ENCODE measurements at places on chromosomes 4 and X.

DNA sequence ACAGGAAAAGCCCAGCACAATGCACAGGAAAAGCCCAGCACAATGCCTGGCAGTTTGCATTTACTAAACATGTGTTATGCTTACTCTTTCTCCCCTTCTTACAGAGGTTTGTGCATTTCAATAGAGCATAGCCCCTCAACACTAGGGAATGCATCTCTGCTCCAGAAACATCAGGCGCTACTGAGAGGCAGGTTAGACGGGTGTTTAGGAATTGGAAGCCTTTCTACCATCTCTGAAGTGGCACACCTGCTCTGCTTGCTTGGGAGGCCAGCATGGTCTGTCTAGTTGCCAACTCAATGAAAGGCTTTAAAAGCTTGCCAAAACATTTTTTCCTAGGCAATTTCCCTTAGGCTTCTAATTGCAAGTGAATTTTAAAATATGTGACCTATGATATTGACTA, 55.7 kb downstream of the GRID2 start:
- no peaks in the 10 kb centered on the region for H3K27me3 ChIP-seq
- H3K27ac ChIP-seq: no peak overlapping the region
- DNase-seq: no peak
- no peaks in the 10 kb centered on the region for H3K4me1 ChIP-seq
- no peaks in the 10 kb centered on the region for H3K36me3 ChIP-seq
- no peak overlapping the region for H3K4me3 ChIP-seq

DNA sequence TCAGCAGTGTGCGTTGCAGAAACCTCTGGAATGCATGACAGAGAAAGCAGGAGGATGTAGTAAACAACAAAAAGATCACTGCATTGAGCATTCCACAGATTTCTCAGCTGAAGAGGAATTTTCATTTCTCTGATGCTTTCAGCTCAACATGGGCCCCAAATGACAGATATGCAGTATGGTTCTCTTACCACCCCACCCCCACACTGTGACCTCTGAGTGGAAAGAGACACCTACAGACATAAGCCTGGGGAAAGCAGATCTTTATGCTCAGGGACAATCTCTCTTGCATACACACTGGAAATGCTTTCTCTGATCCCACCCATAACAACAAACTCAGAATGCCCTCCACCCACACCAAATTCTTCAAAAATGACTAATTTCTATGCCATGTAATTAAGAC, 983.7 kb upstream of the LCORL start:
- no peaks in the 10 kb centered on the region for H3K36me3 ChIP-seq
- no peak for DNase-seq
- no peaks in the 10 kb centered on the region for H3K4me1 ChIP-seq
- H3K27me3 ChIP-seq: no peaks in the 10 kb centered on the region

GRCh38 chr4:40857956-40858355, 108.2 kb downstream of the NSUN7 start:
- H3K27ac ChIP-seq: no peak overlapping the region
- no peaks in the 10 kb centered on the region for H3K36me3 ChIP-seq
- no peak for DNase-seq

DNA sequence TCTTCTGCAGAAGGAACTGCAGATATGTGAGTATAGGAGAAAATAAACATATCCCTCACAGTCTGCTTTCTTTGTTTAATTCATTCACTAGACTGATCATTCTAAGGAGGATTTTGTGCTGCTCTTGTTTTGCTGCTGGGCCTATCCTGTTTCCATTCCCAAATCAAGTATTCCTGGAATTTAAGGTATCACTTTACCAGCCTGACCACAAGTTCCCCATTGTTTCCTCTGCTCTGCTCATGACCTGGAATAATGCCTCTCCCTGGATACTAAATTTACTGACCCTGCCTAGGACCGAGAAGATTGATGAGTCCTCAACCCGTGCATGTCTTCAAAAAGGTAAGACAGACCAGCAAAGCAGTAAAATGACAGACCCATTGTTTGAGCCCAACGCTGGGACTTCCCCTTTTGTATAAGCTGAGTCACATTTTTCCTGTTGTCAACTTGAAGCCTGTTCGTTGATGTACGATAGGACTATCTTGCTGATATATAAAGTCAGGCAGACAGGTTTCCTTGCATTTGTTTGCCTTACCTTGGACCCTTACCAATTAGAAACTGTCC, 85.5 kb upstream of the TET2 start:
- H3K36me3 ChIP-seq: no peaks in the 10 kb centered on the region
- H3K27ac ChIP-seq: peak overlapping the region; percentile 82
- DNase-seq: peak; percentile 67
- H3K4me1 ChIP-seq: peaks cover 54% of the 10 kb centered on the region

DNA sequence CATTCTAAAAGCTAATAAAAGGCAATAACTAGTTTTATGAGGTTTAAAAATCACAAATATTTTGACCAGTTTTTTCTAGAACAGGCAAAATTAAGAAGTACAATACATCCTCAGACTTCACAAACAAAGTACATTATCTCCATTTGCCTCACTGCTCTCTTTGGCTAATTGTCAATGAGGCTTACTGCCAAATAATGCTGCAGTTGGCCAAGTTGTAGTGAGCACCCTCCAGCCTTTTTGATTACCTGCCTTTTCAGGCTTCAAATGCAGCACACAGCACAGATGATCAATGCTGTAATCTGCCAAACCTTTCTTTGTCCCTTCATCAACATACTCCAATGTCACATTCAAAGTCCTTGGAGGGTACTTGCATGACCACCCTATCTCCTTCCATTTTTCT, 605.2 kb downstream of the KLHL13 start:
- H3K4me3 ChIP-seq: no peak overlapping the region
- DNase-seq: no peak
- H3K4me1 ChIP-seq: no peaks in the 10 kb centered on the region
- H3K27me3 ChIP-seq: no peaks in the 10 kb centered on the region
- no peak overlapping the region for H3K27ac ChIP-seq

GRCh38 chrX:129648514-129649267, 6.1 kb downstream of the APLN start:
- no peaks in the 10 kb centered on the region for H3K36me3 ChIP-seq
- H3K4me3 ChIP-seq: no peak overlapping the region
- no peak overlapping the region for H3K27ac ChIP-seq
- DNase-seq: no peak
- peaks cover 7% of the 10 kb centered on the region for H3K27me3 ChIP-seq

DNA sequence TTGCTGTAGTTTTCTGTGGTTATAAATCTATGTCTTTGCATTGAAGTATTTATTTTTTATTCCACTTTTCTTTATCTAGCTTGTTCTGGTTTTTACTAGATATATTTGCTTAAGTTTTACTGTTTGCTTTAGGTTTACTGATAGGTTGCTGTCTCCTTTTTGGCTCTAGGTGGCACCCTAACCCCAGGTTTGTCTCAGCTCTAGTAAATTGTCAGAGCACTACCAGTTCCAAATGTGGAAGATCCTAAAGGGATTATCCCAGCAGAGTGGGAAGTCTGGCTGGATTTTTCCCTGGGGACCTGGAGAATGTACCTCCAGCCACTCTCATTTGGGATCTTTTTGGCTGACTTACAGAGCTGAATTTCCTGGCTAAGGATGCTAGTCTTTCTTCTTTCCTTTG, 106.1 kb downstream of the PBDC1 start:
- H3K4me3 ChIP-seq: no peak overlapping the region
- H3K36me3 ChIP-seq: no peaks in the 10 kb centered on the region
- no peaks in the 10 kb centered on the region for H3K4me1 ChIP-seq
- H3K27ac ChIP-seq: no peak overlapping the region

DNA sequence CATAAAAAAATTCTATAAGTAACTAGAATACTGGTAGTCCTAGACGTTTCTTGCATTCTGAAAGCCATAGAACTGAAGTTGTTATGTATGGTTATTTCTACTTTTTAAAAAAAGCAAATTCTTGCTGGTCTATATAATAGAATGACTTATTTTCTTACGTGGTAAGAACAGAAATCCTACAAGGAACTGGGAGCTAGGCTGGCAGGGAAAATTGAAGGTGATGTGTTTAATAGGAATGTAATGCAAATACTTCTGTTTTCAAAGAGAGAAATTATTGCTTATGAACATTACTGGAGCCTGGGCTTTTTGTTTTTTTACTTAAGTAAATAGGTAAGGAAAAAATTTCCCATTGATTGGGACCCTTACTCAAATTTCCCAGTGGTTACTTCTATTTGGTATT, 8.9 kb downstream of the CCNA2 start:
- no peak overlapping the region for H3K27ac ChIP-seq
- H3K4me3 ChIP-seq: no peak overlapping the region
- H3K4me1 ChIP-seq: peaks cover 5% of the 10 kb centered on the region

GRCh38 chrX:39162322-39162735, 361.1 kb downstream of the MID1IP1 start:
- H3K27me3 ChIP-seq: no peaks in the 10 kb centered on the region
- peak overlapping the region; percentile 39 for H3K4me3 ChIP-seq
- H3K4me1 ChIP-seq: peaks cover 38% of the 10 kb centered on the region
- peak overlapping the region; percentile 49 for H3K27ac ChIP-seq
- H3K36me3 ChIP-seq: no peaks in the 10 kb centered on the region

DNA sequence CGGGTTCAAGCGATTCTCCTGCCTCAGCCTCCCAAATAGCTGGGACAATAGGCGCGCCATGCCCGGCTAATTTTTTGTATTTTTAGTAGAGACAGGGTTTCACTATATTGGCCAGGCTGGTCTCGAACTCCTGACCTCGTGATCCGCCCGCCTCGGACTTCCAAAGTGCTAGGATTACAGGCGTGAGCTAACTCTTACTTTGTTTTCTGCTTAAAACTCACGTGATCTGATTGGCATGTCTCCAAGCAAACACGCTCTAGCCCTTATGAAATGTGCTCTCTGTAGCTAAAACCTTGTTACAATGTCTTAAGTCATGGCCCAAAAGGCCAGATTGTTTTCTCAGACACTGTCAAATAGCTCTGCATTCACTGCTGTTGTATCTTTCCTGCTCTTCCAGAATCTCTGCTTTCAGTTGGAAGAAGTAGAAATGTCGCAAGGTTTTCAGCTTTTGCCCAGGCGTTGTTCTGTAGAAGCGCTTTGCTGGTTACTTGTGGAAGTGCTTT, 39.7 kb upstream of the OGT start:
- DNase-seq: no peak
- H3K27ac ChIP-seq: no peak overlapping the region
- peak overlapping the region; percentile 75 for H3K4me3 ChIP-seq

DNA sequence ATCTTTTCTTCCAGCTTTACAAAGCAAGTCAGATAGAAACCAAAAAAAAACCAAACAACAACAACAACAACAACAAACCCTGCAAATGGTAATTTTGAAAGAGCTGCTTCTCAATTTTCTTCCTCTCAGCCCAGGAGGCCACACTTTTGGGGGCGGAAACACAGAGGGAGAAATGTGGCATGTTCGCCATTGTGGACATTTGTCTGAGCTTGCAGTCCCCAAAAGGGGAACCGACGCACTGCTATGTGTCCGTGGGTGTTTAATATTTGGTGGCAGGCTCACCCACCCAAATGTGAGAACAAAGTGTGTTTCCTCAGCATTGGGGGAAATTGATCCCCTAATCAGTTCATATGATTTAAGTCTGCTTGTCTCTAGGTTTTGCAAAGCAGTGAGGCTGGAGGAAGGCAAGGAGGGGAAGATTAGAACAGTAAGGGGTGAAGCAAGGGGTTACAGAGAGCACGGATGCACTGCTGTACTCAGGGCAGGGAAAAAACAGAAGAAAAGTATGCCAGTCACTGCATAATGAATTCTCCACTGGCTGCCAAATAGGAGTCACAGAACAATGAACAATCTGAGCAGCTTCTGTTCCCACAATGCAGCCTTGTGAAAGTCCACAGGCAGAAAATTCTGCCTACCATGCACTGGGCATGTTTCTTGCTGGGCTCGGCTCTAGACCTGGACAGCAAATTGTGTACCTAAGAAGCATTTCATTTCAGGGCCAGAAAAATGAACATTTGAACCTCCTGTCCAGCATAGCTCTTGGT, 74.7 kb upstream of the GPM6B start:
- H3K27me3 ChIP-seq: no peaks in the 10 kb centered on the region
- H3K4me3 ChIP-seq: no peak overlapping the region
- no peaks in the 10 kb centered on the region for H3K36me3 ChIP-seq
- no peaks in the 10 kb centered on the region for H3K4me1 ChIP-seq
- no peak for DNase-seq

DNA sequence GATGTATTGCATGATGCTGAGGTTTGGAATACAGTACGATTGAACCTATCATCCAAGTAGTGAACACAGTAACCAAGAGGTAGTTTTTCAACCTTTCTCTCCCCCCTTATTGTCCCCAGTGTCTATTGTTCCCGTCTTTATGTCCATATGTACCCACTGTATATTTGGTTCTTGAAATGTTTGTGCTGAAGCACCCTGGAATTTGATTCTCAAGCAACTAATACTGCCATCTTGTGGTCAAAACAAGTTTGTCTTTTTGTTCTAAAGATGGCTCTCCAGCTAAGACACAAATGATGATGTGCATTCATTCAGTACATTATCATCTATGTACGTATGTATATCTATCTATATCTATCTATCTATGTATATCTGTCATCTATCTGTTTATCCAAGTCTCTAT, 33.5 kb upstream of the DCX start:
- no peak overlapping the region for H3K27ac ChIP-seq
- no peak overlapping the region for H3K4me3 ChIP-seq
- H3K4me1 ChIP-seq: no peaks in the 10 kb centered on the region
- H3K27me3 ChIP-seq: peaks cover 3% of the 10 kb centered on the region

GRCh38 chr4:72531322-72531721, 37.7 kb downstream of the ADAMTS3 start:
- no peak overlapping the region for H3K4me3 ChIP-seq
- no peak overlapping the region for H3K27ac ChIP-seq
- no peak for DNase-seq
- no peaks in the 10 kb centered on the region for H3K4me1 ChIP-seq

- no peak for DNase-seq
- no peak overlapping the region for H3K4me3 ChIP-seq
These were observed 9.1 kb downstream of the FGFR3 start for GRCh38 chr4:1802151-1802715.

DNA sequence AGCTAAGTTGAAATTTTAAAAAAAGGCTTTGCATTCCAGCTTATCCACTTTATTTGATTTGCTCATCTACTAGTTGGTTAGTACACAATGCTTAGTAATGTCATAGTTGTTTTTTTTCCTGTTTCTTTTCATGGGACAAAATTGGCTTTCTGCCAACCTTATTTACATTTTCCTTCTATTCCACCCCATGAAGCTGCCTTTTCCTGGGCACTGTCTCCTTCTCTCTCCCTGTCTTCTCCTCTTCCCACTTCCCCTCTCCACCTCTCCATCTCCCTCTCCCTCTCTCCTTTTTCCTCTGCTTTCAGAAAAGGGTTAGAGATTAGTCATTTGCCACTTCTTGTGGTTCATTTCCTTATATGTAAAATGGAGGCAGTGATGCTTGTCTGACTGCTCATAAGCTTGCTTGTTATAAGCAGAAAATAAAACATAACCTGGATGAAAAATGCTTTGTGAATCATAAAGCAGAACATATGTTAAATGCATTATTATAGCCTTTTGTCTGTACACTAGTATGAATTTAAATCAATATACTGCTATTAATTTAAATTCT, 181.9 kb downstream of the CEP135 start:
- peaks cover 8% of the 10 kb centered on the region for H3K27me3 ChIP-seq
- H3K27ac ChIP-seq: no peak overlapping the region
- H3K4me1 ChIP-seq: no peaks in the 10 kb centered on the region
- DNase-seq: no peak
- no peak overlapping the region for H3K4me3 ChIP-seq

- no peak for DNase-seq
- H3K27me3 ChIP-seq: peaks cover 3% of the 10 kb centered on the region
- H3K36me3 ChIP-seq: no peaks in the 10 kb centered on the region
- peaks cover 8% of the 10 kb centered on the region for H3K4me1 ChIP-seq
- H3K4me3 ChIP-seq: no peak overlapping the region
- no peak overlapping the region for H3K27ac ChIP-seq
These were observed 3.4 kb downstream of the WFS1 start for GRCh38 chr4:6272863-6273660.

- no peaks in the 10 kb centered on the region for H3K27me3 ChIP-seq
- no peak for DNase-seq
- H3K27ac ChIP-seq: no peak overlapping the region
- no peaks in the 10 kb centered on the region for H3K36me3 ChIP-seq
These were observed 178.5 kb upstream of the CTSO start for GRCh38 chr4:156132196-156132595.

All from activated CD4-positive, alpha-beta memory T cell treated with anti-CD3 and anti-CD28 coated beads for 36 hours (primary cell).